Sciatic nerve (tissue), 2 donors: ENCODE measurements at places on chromosomes 5 and 9. TPM values are rescaled to one million over a fixed set of nuclear protein-coding genes. Genes with fewer than 3 reads are reported as not detected.

DNA sequence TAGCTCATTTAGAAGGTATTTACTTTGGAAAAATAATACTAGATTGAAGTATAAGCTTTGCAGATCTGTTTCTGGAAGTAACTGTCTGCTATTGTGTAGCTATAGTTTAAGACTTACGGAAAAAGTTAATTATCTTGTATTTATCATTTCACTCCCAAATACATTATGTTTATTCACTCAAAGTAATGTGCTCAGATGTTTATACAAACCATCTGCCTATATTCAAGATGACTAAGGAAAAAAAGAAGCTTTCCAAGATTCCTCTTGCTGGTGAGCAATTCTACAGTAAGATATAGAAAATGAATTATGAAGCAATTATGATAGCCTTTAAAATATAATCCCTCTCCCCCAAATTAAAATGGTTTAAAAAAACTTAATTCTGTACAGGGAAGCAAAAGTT lies 137.9 kb downstream of the KIAA0825 start:
- no peak for DNase-seq

DNA sequence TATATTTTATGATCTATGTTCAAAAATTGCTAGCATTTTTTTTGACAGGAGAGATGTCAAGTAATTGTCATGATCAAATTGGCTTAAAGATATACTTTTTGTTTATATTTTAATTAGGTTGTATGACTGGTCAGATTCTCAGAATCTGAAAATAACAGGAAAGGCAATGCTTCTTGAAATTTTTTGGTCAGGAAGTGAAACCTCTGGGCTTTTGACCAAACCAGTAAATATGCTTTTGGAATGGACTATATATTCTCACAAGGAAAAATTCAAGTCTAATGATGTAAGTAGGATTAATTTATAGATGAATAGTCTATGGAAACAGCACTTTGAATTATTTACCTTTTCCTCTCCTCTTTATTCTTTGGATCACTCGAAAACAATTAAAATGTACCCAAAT lies 52.3 kb downstream of the SLF1 start:
- DNase-seq: no peak

- peak; percentile 31 for DNase-seq
Measured at GRCh38 chr9:129305246-129305645, 127.2 kb upstream of the IER5L start.

DNA sequence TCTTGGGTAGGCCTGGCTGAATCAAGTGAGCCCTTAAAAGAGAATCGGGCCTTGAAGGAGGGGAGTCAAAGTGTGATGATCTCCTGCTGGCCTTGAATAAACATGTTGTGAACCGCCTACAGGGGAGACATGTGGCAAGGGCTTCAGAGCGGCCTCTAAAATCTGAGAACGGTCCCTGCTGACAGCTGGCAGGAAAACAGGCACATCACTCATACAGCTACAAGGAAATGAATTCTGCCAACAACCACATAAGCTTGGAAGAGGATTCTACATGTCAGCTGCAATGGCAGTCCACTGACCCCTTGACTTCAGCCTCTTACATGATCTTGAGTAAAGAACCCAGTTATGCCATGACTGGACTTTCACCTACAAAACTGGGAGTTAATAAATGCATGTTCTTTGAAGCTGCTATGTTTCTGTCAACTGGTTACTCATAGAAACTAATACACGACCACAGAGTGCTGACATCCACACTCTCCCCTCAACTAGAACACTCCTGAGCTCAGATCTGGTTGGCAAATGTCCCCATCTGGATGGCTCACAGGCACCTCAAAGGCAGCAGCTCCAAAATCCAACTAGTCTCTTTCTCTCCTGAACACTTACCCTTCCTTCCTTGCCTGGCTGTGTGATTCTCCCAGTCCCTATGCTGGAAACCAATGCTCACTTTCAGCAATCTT lies 333.1 kb downstream of the ASTN2 start:
- DNase-seq: no peak

DNA sequence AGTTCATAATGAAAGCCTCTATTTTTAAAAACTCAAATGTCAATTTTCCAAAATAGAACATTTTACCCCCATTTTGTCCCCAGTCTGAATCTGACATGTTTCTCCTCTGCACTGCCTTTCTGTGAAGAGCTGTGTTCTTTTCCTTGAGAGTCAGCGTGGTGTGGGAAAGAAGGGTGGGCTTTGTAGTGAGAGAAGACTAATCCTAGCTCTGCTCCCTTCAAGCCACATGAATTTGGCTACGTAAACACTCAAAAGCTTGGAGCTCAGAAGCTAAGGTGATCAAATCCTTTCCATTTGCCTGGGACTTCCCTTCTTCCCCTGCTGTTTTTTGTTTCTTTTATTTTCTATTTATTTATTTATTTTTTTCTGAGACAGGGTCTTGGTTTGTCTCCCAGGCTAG lies 598.5 kb downstream of the TLR4 start:
- no peak for DNase-seq

GRCh38 chr5:68714810-68715209 lies 379.0 kb upstream of the SLC30A5 start:
- no peak for DNase-seq

GRCh38 chr5:172402531-172403188 lies 51.7 kb downstream of the SH3PXD2B start:
- no peak for DNase-seq

GRCh38 chr9:71664566-71664965 lies 103.7 kb downstream of the CEMIP2 start:
- no peak for DNase-seq

GRCh38 chr5:58106754-58107410 lies 353.0 kb downstream of the PLK2 start:
- DNase-seq: no peak

GRCh38 chr5:115460472-115460871 lies 84.1 kb downstream of the FEM1C start:
- DNase-seq: no peak

GRCh38 chr9:137488327-137488653 lies 29.2 kb upstream of the NSMF start:
- DNase-seq: no peak

- no peak for DNase-seq
Measured at GRCh38 chr5:168137265-168137664, 154.2 kb upstream of the WWC1 start.

- DNase-seq: no peak
Measured at GRCh38 chr5:142422429-142422828, 97.6 kb upstream of the SPRY4 start.

- no peak for DNase-seq
Measured at GRCh38 chr5:16891033-16891432, 45.1 kb downstream of the MYO10 start.

GRCh38 chr5:109706095-109706494 lies 16.4 kb downstream of the MAN2A1 start:
- DNase-seq: no peak

- DNase-seq: no peak
Measured at GRCh38 chr5:39057734-39058133, 16.5 kb downstream of the RICTOR start.

DNA sequence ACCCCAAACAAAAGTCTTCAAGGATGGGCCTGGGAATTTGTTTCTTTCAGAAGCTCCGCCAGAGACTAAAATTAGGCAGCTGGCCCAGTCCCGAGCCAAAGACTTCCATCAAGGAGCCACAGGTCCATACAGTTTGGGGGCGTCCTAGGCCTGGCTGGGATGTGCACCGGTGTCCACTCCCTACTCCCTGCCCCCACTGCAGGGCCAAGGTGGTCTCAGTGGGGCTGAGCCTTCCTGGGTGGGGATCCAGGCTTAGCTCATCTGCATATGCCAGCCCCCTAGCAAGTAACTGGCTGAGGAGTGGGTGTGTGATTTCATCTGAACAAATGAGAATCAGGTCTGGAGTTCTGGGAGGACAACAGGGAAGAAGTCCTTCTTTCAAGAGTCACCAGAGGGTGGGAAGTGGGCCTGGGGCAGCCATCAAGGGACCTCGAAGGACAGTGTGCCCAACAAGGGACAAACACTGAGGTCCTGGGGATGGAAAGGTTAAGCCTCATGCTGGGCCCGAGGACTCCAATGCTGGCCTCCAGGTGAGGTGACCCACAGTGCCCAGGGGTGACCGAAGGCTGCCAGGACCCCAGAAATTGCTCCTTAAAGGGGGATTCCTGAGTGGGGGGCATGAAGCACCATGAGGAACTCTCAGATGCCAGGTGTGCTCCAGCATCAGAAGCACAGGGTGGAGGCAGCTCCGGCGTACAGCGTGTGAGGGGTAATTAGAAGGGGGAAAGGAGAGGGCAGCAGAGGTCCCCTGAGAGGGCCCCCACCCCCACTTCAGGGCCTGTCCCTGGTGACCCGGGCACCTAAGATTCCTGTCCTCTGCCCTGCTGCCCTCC lies 91.3 kb downstream of the ZNF354C start:
- DNase-seq: peak; percentile 44

The MED7 gene
- 13.2 TPM for total RNA-seq

The QRFP gene
- total RNA-seq: not detected

The PAEP gene
- not detected for total RNA-seq

The TLX3 gene
- not detected for total RNA-seq

The ECSCR gene
- 32.3 TPM for total RNA-seq

The GRM6 gene
- not detected for total RNA-seq

The MSX2 gene
- 0.49 TPM for total RNA-seq

The GZMA gene
- total RNA-seq: 5.3 TPM

The AQP7 gene
- total RNA-seq: 36.7 TPM

The IL5 gene
- total RNA-seq: not detected

The TMEM174 gene
- not detected for total RNA-seq

The ASS1 gene
- total RNA-seq: 73.1 TPM

The C5orf58 gene
- not detected for total RNA-seq

The CMBL gene
- total RNA-seq: 17.5 TPM
